ENCODE measurements at places on chromosomes 1 and 21. TPM values are rescaled to one million over a fixed set of nuclear protein-coding genes. Genes with fewer than 3 reads are reported as not detected.

GRCh38 chr1:105830571-105831146 is 1225.8 kb upstream of the PRMT6 start:
- H3K27ac ChIP-seq, result no peak overlapping the region
- H3K27me3 ChIP-seq, result no peaks in the 10 kb centered on the region
- H3K4me1 ChIP-seq, result peaks cover 6% of the 10 kb centered on the region
- no peak overlapping the region for H3K4me3 ChIP-seq
- H3K36me3 ChIP-seq, result no peaks in the 10 kb centered on the region
- no peak for DNase-seq

DNA sequence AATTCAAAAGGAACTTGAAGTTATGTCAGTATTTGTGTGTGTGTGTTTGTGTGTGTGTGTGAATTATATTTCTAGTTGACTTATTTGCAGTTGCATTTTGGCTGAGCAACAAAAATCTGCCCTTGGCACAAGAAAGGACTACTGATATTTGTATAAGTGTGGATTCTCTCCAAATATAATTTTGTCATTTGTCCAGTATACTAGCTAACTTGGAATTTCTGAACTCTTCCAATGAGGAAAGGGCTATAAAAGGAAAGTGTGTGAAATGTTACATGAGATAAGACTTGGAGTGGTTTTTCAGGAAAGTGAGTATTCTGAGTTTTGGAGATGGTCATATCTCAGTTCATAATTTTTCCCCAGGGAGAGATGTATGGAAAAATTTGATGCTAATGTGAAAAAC is 1384.1 kb upstream of the B3GALT2 start:
- no peaks in the 10 kb centered on the region for H3K36me3 ChIP-seq
- H3K27ac ChIP-seq, result no peak overlapping the region
- H3K4me3 ChIP-seq, result no peak overlapping the region
- H3K4me1 ChIP-seq, result no peaks in the 10 kb centered on the region

The PAQR6 gene
- 35.7 TPM for total RNA-seq

The RBM11 gene
- total RNA-seq, result 5.0 TPM
